ENCODE measurements at places on chromosomes 5 and 9.
A peak's percentile ranks its signal among the peaks of the same experiment; 100 is the strongest.

GRCh38 chr9:134324359-134325095 is 1.7 kb upstream of the RXRA start:
- no peak for DNase-seq

DNA sequence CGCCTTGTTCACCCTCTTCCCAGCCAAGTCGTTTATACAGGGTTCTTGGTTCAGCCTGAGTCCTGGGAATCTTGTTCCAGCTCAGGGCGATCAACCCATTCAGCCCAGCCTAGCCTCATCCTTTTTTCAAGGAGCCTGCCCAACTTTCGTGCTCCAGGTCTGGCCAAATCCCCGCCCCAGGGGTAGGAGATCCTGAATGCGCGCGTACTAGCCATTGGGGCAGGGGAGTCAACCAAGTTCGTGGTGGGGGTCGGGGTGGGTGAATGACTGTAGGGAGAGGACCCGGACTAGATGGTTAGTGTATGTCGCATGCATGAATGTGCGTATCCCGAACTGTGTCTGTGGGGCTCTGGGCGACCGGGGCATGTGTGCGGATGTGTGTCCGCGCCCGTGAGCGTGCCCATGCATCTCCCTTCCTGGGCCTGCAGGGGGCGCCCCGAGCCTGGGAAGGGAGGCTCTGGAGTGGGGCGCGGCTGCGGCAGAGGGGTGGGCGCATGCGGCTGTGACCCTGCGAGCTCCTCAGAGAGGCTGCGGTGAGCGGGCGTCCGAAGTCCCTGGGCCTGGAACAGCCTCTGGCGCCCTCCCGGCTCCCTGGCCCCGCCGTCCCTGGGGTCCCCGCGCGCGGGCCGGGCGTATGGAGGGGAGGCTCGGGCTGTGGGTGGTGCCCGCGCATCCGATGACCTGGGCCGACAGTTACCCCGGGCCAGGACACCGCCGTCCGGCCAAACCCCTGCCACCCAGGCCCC is 8.7 kb downstream of the CCL21 start:
- peak; percentile 54 for DNase-seq

DNA sequence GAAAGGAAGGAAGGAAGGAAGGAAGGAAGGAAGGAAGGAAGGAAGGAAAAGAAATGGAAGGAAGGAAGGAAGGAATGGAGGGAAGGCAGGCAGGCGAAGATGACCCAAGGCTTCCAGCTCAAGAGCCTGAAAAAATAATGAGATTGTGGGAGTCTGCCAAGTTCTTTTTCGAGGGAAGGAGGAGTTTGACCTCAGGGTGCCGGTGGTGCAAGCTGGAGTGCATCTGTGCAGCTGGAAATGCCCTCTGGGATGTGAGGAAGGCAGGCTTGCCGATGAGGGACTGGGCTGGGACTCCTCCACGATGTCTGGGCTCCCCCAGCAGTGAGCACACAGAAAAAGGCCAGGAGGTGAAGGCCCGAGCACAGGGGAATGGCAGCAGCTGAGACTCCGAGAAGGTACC is 154.9 kb upstream of the DAPK1 start:
- no peak for DNase-seq

GRCh38 chr9:38127271-38127839 is 58.3 kb upstream of the SHB start:
- no peak for DNase-seq

GRCh38 chr5:57853929-57854697 is 371.5 kb upstream of the ACTBL2 start:
- no peak for DNase-seq

DNA sequence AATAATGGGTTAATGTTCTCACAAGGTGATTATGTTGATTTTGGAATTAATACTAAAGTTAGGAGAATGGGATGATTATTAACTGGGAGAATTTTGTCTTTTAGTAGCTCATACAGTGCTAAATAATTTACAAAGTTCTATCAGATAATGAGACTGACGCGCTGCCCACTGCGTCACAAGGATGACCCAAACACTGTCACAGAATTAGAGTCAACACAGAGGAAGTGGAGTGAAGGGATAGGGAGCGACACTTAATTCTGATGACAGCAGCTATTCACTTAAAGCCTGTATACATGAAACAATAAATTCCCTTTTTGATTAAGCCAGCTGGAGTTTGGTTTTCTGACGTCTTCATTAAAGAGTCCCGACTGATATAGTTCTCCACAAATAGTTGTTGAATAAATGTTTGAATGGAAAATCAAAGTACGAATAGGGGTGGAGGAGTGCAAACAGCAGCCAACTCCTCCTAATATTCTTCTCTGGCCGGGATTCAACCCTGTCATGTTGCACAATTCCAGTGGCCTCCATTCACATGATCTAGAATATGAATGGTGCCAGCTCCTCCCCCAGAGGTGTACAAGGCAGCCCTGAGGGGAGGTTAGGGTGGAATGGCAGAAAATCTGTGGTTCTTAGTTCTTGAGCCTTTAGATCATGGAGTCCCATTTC is 140.3 kb downstream of the PCSK1 start:
- no peak for DNase-seq

DNA sequence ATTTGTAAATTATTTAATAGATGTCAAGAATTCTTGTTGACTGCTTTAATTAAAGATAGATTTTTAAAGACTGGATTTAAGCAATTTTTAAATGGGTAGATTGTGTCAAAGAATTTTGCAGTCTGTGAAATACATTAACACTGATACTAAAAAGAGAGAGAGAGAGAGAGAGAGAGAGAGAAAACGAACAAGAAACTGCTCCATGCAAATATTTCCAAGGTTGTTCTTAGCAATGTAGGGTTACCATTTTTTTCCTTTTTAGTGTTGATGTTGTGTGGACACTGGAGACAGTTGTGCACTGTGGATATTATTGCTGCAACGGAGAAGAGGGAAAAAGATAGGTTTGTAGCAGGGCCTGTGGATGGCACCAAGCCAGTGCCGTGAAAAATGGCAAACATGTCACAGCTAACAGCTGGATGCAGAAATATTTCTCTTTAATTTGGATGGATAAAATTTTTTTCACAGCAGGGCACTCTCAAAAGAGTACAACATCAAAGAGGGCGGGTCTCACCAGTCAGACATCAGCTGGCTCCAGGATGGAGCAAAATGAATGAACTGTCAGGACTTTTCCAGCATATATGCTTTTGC is 58.2 kb downstream of the PRDM6 start:
- DNase-seq: peak; percentile 58

DNA sequence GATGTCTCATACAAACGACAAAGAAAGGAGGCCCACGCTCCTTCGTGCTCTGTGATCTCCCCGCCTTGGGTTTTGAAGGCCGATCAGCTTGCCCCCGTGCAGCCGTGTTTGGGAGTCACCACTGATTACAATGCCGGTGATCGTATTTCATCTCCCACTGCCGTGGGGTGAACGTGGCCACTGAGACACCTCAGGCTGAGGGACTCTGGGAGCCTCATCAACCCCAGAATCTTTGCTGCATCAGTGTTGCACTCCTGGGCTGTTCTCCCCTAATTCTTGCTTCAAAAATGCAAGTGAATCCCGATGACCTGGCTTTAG is 194.2 kb downstream of the HSPA4 start:
- DNase-seq: no peak

GRCh38 chr9:136512651-136513071 is 29.8 kb upstream of the SEC16A start:
- DNase-seq: no peak

DNA sequence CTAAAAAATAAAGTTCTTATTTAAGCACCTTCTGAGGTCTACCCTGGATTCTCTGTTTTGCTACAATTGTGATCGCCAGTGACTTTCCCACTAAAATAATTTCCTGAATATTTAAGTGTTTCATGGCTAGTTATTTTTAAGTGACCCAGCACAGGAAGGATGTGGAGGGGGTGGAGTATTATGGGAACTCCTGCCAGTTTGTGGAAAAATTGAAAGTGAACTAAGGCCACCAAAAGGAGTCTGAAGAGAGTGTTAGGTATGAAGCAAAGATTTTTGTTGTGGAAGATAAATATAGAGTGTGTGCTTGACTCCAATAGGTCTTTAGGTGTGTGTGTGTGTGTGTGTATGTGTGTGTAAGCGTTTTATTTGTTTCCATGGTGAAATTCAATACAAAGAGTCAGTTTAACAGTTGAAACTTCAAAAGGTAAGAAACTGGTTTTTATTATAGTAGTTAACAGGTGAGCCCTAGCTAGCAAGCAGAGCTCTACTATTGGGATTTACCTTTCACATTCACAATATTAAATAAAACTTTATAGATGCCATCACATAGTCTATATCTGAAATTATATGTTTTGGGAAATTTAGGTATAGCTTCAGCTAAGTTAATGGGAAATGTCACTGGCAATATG is 25.6 kb downstream of the RASGRF2 start:
- no peak for DNase-seq

DNA sequence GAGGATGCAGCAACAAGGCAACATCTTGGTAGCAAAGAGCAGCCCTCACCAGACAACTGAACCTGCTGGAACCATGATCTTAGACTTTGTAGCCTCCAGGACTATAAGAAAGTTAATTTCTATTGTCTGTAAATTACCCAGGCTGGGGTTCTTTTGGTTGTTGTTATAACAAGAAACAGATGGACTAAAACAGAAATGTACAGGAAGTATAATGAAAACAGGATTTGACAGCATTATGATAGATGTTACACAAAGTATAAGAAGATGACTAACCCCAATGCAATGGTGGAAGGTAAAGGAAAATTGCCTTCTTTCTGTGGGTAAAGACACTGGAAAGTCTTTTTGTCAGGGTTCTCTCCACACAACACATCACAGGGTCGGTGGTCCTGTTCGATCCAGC is 204.2 kb downstream of the SGCD start:
- no peak for DNase-seq

- no peak for DNase-seq
Measured at GRCh38 chr9:131743096-131743495, 3.2 kb upstream of the RAPGEF1 start.

- no peak for DNase-seq
Measured at GRCh38 chr5:68711293-68712200, 382.3 kb upstream of the SLC30A5 start.

DNA sequence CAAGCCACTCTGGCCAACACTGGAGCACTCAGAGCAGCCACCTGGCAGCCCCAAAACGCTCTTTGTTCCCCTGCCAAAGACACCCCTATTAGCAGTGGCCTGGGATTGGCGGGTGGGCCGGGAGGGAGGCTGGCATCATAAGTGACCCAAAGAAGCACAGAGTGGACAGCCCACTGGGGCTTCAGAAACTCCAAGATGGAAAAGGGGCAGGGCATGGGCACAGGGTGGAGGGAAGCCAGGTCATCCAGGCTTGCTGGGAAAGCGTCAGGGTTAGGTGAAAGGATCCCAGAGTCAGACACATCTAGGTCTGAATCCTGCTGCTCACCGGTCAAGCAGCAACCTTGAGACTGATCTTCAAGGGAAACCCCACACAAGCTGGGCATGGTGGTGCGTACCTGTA is 14.8 kb downstream of the EEIG1 start:
- DNase-seq: no peak

DNA sequence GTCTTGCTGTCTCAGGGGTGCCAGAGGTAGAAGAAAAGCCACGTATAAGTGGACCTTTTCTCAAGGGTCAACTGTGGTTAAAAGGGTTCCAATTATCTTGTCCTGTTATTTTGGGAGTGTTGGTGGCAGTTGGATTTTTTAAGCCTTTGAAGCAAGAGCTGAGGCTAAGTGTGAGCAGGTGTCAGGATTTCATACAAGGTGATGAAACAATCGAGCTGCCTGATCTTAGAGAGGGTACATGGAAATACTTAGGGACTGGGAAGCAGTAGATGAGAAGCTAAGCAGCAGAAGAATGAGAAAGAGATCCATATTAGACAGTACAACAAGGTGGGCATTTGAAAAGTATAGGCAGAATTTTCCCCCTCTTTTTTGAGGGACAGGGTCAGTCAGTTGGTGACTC is 23.6 kb downstream of the FOCAD start:
- no peak for DNase-seq

GRCh38 chr9:61668846-61669245 is 479.0 kb downstream of the SPATA31A7 start:
- DNase-seq: no peak

DNA sequence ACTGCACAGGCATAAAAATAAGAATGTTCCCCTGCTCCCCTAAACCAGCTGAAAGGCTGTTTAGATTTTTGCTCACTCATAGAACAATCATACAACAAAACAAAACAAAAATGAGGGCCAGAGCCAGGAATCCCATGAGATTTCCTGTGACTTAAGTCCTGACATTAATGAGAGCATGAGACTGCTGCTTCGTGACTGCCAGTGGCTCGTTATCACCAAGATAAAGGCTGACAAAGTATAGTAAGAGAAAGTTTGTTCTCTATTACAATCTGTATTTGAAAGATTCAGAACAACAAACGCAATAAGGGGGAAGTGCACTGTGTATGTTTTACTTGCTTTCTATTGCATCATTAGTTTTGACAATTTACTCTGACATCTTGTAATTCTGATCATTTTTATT is 837.1 kb upstream of the C9orf72 start:
- DNase-seq: no peak

DNA sequence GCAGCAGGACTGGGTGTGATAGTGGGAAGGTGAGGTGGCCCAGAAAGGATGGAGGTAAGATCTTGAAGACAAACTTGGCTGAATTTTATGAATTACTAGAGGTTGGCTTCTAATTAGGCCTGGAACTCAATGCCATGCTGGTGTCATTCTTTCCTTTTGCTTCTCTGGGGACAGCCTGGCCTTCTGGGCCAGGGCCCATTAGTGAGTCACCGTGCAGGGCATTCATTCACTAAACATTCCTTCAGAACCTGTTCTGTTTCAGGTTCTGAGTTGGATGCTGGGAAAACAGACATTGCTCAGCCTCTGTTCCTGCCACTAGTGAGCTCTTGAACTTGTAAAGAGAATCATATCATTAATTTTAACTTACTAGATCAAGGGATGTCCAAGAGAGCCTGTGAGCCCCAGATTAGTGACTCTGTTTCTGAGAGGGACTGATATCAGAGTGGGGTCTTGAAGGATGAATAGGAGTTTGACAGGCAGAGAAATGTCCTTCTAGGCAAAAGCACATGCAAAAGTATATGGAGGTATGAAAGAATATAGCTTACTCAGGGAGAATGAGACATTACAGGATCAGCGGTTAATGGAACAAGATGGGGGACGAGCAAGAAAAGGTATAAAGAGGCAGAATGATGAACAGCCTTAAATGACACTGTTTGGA is 66.5 kb downstream of the LHX2 start:
- DNase-seq: no peak

DNA sequence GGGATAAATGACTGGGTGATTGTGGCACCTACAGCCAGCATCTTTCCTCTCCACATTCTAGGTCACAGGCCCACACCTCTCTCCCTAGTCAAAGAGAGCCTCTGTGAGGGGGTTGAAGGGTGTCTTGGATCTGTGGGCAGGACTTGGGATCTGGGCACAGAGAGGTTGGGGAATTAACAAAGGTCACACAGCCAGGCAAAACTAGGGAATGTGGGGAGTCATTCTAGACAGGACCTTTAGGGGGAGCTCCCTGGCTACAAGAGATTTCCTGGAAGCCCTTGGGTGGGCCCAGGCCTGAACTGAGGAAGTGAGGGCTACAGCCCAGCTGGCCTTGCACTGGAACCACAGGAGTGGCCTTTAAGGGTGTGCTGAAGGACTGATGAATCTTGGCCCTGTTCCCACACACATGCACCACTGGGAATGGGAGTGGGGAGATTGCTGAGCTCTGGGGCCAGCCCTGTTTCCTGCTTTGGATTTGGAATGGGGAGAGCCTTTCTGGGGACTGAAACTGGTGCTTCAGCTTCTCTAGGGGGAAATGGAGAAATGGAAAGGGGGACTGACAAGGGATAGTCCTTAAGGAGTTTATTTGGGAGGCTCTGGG is 12.4 kb upstream of the CXXC5 start:
- peak; percentile 15 for DNase-seq

Measured in NCI-H1694 (cell line).